SW480 (cell line): ENCODE measurements at places on chromosomes 3 and 15.

DNA sequence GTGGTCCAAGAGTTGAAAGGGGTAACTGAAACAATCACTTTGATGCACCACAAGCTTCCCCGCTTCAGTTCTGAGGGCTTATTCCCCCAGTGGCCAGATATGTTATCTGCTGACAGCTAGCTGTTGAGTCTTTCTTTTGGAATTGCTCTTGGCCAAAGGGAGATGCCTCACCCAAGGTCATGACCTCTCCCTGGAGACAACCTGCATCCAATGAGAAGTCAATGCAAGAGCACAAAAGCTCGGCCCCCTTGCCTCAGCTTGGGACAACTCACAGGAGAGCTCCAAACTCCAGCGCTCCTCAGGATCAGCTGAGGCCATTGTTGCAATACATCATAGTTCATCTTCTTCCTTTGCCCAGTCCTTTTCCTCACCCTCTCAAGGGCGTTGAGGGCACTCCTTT lies 31.0 kb upstream of the THBS1 start:
- no peak for DNase-seq

- no peak for DNase-seq
Observed at GRCh38 chr3:143255739-143256138, 136.2 kb downstream of the CHST2 start.

DNA sequence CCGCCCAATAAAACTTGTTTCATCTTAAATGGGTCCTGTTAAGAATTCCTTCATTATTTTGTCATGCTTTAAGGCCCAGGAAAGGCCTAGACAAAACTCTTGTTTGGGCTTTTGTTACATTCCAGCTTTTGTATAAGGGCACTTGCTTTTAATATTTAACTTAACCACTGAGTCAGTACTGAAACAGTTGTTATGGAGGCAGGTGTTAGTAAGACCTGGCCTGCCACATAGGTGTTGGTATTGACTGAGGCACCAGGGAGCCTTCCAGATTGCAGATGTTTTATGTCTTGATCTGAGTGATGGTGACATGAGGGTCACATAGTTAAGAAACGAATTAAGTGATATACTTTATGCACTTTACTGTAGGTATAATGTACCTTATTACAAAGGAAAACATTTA lies 274.9 kb upstream of the TGFBR2 start:
- DNase-seq: no peak

DNA sequence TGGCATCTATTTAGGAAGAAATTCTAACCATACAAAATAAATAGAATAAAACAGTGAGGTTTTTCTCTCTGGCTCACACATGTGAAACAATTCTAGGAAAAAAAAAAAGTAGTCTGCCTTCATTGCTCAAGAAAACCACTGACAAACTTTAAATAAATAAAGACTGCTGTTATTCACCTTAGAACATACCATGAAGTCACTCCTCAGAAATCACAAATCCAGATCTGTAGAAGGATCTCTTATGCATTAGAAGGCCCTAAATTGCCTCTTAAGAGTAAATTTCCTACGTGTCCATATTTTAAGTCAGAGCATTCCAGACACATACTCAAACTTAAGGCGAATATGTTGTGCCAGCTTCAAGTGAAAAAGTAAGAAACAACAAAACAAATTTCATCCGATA lies 217.3 kb downstream of the ZIC4 start:
- DNase-seq: no peak

- DNase-seq: no peak
Observed at GRCh38 chr3:131285456-131285855, 96.1 kb upstream of the NUDT16 start.

- DNase-seq: no peak
Observed at GRCh38 chr3:108133048-108133369, 42.2 kb upstream of the CD47 start.

- DNase-seq: no peak
Observed at GRCh38 chr3:43128464-43128863, 22.6 kb upstream of the POMGNT2 start.

- no peak for DNase-seq
Observed at GRCh38 chr15:40271685-40272484, 11.0 kb downstream of the ANKRD63 start.

GRCh38 chr3:149085828-149086231 lies 503 bp downstream of the HLTF start:
- DNase-seq: no peak

GRCh38 chr3:189363590-189364255 lies 192.0 kb downstream of the TPRG1 start:
- DNase-seq: no peak

DNA sequence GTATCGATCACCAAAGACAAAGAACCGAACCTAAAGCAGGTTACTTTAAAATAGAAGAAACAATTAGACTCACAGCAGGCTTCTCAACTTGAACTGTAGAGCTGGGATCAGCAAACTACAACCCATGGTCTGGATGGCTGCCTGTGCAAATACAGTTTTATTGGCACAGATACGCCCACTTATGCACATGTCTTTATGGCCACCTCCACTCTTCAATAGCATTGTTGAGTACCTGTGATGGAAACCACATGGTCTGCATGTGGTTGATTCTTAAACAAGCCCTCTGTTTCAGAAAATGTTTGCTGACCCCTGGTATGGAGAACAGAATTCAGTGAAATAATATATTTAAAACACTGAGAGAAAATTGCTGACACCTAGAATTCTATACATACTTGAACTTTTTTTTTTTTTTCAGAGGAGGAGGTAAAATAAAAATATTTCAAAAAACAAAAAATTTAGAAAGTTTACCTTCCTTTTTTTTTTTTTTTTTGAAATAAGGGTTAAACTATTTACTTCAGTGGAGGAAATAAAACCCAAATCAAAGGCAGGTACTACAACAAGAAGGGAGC lies 263.8 kb upstream of the ATP10A start:
- DNase-seq: peak; percentile 6

DNA sequence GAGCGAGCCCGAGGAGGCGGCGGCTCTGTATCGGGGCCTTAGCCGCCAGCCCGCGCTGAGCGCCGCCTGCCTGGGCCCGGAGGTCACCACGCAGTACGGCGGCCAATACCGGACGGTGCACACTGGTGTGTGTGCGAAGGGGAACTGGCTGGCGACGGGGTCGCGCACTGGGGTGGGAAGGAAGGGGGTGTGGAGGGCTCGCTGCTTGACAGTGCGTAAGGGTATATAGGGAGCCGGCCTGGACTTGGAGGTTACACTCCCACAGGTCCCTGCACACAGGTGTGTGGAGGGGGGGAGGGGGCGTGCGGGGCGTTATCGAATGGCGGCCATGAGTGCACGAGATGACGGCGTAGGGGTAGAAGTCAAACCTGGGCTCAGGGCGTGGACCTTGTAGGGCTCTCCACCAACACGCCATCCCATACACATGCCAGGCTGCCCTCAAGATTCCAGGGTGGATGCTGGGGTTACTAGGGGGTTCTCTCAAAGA lies 389 bp downstream of the APEH start:
- no peak for DNase-seq

DNA sequence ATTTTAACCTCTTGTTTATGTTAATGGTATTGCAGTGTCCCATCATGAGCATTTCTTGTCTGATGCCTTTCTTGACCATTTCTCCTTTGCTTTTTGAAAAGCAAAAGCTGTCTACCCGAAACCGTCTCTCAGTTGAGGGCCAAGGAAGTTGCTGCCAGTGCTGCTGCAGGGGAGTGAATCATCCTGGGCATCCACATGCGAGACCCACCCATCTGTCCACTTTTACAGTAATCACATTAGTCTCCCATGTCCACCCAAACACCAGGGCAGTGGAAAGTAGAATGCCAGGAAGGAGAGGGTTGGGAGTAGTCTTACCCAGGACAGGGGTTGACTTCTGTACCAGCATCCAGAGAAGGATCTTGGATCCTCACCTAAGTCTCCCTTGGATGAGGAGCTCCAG lies 48.6 kb upstream of the TEX264 start:
- no peak for DNase-seq

GRCh38 chr3:29345516-29346300 lies 64.8 kb downstream of the RBMS3 start:
- DNase-seq: no peak

- DNase-seq: no peak
Observed at GRCh38 chr3:116029266-116029665, 406.0 kb downstream of the GAP43 start.

DNA sequence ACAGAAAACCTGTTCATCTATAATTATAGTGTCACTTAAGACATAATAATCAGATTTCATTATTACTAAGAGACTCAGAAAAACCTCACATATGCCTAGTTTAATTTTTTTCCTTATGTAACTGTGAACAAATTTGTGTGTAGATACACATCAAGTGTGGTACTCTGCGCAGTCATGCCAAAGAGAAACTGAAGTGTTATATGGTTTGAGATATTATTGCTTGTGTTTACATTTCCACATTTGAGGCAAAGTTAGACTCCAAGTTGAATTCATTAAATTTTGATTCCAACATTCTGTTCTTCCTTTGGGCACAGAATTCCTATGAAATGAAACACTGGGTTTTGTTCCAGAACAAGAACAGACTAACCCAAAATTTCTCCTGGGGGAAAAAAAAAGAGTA lies 2.2 kb downstream of the MBNL1 start:
- DNase-seq: no peak

DNA sequence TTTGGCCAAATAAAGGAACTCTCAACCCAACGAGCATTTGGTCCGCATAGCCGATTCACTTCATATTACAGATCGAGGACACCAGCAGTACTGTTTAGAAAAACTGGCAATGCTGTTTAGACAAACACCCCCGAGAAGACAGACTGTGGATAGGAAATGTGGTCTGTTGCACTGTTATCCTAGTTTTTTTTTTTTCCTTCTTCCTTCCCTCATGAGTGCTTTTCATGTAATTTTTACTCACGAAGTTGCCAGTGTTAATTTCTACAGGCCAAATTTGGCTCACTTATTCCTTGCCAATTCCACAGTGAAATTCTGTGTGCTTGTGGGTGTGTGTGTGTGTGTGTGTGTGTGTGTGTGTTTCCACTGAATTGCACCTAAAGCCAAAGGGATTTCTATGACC lies 165.7 kb downstream of the FOXP1 start:
- DNase-seq: no peak

DNA sequence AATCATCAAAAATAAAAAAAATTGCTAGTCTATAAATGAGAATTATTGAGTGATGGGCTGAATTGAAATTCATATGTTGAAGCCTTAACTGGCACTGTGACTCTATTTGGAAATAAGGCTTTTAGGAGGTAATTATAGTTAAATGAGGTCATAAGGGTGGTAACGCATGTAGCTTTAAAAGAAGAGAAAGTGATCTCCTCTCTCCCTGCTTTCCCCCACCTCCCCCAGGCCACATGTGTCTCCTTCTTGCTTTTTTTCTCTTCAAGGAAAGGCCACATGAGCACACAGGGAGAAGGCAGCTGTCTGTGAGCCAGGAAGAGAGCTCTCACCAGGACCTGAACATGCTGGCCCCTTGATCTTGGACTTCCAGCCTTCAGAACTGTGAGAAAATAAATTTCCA lies 48.2 kb upstream of the ARPP19 start:
- no peak for DNase-seq

- DNase-seq: no peak
Observed at GRCh38 chr15:32861761-32862160, 144.0 kb downstream of the GREM1 start.

GRCh38 chr3:46979958-46980497 lies 562 bp downstream of the NBEAL2 start:
- DNase-seq: peak; percentile 26

DNA sequence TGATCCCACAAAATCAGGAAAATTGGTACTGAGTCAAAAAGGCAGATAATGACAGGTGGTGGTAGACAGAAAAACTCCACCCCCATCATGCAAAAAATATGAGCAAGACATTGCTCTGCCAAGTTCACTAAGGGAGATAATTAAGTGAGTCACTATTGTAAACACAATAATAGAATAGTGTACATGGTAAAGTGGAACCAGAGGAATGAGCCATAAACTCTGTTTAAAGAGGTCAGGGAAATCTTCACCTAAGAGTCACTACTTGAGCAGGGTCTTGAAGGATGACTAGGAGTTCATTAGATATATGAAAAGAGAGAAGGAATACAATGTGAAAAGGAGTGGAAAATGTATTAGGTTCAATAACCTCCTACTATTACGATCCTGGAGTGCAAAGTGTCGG lies 213.4 kb upstream of the PEX5L start:
- no peak for DNase-seq

DNA sequence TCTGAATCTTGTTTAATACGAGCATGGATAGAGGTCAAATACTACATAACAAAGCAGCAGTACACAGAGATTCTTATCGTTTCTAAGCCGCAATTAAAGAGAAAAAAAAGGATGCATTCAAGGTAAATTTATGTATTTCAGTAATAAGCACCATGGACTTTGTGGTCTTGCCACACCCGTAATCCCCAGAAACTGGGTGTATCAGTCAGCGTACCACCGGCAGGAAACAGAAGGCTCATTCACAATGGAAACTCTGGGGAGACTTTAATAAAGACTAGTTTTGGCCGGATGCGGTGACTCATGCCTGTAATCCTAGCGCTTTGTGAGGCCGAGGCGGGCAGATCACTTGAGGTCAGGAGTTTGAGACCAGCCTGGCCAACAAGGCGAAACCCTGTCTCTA lies 81.9 kb upstream of the ZNF280D start:
- peak; percentile 87 for DNase-seq

GRCh38 chr3:27756877-27757276 lies 34.8 kb upstream of the EOMES start:
- no peak for DNase-seq

DNA sequence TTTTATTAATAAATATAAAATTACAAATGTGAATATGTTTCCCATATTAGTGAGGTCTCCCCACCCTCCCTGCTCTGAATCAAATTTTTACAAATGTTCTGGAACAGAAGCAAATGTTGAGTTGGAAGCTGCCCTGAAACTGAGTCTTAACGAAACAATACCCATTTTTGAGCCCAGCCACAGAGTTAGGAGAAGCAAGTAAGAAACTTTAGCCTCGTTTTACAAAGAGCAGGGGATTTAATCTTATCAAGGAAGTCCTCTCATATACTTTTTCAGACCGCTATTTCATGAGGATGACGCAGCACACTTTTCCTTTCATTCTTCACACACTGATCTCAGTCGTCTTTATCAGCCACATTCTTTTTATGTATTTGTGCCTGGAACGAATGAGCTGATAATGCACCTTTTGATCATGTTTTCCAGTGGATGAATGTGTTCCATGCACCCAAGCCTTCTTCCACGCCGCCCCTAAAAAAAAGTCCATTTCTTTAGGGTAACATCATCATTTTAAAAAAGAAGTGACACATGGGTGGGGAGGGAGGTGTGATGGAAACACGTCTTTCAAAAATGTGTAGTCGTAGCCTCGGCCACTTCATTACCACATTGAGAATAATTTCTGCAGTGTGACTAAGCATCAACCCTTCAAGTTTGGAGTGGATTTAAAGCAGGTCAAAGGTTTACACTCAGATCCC lies 48.1 kb downstream of the SETMAR start:
- no peak for DNase-seq

DNA sequence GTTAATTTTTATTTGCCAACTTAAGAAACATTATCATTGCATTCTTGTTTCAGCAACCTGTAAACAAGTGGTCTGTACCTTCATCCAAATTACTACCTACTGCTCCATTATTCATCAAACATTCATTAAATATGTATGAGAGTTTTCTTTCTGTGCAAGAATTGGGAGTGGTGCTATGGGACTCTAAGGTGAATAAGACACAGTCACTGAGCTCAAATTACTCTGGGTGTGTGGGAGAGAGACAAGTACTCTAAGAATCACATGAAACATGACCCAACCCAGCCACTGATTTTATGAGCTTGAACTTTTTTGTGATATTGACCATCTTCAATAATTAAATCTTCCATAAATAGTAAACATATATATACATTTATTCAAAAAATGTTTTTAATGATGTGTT lies 227.2 kb upstream of the TP63 start:
- DNase-seq: no peak

GRCh38 chr15:100109486-100110035 lies 232.2 kb downstream of the ADAMTS17 start:
- DNase-seq: no peak

GRCh38 chr3:31980530-31981205 lies 394 bp downstream of the OSBPL10 start:
- peak; percentile 86 for DNase-seq
